Progenitor cell of endocrine pancreas (in vitro differentiated cells): ENCODE measurements at places on chromosomes 13 and 19. TPM values are rescaled to one million over a fixed set of nuclear protein-coding genes. Genes with fewer than 3 reads are reported as not detected.

Gene ACER1
- not detected in 2 replicates for total RNA-seq

Gene NLRP7
- not detected in 2 replicates for total RNA-seq

Gene TRPC4
- 4.2 and 5.3 TPM in 2 replicates for total RNA-seq

DNA sequence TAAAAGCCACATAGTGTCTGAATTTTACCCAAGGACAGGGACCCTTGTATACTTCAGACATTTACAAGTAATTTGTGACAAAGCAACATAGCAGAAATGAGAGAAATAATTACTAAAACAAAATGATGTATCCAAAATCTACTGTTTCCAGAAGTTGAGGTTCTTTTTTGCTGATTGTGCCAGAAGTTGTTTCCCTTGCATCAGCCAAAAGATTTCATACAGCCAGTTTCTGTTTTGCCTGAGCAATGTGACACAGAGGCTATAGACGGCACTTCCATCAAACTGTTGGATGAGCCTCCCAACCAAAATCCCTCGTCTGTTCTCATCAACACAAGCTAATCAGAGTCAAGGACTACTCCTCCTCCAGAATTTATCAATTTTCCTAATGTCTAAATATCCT, 913.2 kb upstream of the GPC6 start:
- H3K27ac ChIP-seq, result no peak overlapping the region
- no peaks in the 10 kb centered on the region for H3K27me3 ChIP-seq
- DNase-seq, result no peak
- H3K4me3 ChIP-seq, result no peak overlapping the region

DNA sequence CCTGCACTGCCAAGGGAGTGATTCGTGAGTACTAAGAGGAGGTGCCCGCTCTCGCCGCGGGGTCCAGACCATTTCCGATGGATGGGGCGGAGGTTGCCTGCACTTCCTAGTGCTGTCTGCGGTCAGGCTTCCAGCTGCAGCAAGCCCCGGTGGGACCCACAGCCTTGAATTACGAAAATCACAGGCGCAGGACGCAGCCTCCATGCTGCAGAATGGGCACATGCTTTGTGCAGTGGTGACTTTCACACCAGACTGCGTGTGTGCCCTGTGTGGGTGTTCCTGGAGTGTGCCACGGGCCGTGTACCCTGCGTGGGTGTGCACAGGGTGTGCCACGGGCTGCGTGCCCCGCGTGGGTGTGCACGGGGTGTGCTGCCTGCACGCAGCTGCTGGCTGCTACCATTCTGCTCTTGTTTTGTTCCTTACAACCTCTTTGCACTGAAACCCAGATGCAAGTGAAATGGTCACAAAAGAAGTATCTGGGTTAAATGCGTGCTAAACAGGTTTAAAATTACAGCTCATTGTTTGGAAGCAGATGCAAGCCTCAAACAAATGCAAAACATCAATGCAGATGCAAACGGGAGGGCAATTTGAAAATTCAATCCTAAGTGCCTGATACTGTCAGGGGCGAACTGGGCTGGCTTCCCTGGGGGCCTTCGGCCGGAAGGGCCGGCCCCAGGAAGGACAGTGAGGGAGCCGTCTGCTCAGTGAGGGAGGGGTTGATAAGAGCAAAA, 221.2 kb upstream of the SOX1 start:
- no peaks in the 10 kb centered on the region for H3K36me3 ChIP-seq
- no peak overlapping the region for H3K4me3 ChIP-seq
- H3K27me3 ChIP-seq, result peaks cover 32% of the 10 kb centered on the region
- no peak overlapping the region for H3K27ac ChIP-seq

GRCh38 chr13:113669755-113670341, 2.8 kb downstream of the GRK1 start:
- H3K4me1 ChIP-seq, result peaks cover 7% of the 10 kb centered on the region
- peaks cover 9% of the 10 kb centered on the region for H3K27me3 ChIP-seq

DNA sequence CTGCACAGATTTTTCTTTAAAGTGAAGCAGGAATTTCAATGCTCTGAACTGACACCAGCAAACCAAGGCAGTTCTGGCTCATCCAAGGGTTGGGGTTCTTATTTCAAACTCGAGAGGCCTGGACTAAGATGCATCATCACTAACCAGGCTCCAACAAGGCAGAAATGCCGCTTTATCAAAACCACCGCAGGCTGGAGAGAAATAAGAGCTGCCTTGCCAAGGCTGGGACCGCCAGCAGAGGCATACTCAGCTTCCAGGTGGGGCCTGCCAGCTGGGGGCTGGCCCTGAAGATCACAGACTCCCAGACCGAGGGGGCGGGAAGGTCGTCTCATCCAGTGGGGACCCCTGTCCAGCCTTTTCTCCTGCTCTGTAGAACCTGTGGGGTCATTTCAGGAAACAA, 37.4 kb upstream of the GAS6 start:
- DNase-seq, result no peak

DNA sequence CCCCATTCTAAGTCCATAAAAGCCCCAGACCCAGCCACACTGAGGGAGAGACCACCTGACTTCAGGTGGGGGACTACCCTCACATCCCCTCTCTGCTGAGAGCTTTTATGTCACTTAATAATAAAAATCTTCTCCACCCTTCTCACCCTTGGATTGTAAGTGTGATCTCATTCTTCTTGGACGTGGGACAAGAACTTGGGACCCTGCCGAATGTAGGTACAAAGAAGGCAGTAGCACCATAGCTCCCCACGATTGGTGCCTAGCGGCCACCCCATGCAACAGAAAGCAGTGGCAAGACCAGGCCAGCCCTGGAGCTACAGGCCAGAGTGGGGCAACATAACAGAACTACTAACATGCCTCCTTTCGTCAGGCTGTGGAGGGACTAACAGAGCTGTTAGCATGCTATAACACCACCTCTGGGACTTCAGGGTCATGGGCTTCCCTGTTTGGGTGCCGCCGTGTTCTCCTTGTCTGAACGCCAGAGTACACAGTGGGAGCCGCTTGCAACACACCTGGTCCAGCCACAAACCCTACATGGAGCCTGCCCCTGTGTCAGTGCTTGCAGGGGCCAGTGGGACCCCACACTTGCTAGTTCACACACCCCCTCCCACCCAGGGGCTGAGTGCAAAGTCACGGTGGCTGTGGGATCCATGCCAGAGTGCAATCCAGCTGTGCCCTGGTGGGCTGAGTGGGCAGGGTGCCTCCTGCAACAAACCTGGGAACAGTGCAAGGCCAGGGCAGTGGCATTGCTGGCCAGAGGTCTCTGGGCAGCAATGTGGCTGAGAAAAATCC, 5.2 kb upstream of the FBXO17 start:
- H3K27ac ChIP-seq, result no peak overlapping the region
- no peaks in the 10 kb centered on the region for H3K27me3 ChIP-seq
- no peak for DNase-seq
- no peak overlapping the region for H3K4me3 ChIP-seq
- H3K4me1 ChIP-seq, result peaks cover 14% of the 10 kb centered on the region

DNA sequence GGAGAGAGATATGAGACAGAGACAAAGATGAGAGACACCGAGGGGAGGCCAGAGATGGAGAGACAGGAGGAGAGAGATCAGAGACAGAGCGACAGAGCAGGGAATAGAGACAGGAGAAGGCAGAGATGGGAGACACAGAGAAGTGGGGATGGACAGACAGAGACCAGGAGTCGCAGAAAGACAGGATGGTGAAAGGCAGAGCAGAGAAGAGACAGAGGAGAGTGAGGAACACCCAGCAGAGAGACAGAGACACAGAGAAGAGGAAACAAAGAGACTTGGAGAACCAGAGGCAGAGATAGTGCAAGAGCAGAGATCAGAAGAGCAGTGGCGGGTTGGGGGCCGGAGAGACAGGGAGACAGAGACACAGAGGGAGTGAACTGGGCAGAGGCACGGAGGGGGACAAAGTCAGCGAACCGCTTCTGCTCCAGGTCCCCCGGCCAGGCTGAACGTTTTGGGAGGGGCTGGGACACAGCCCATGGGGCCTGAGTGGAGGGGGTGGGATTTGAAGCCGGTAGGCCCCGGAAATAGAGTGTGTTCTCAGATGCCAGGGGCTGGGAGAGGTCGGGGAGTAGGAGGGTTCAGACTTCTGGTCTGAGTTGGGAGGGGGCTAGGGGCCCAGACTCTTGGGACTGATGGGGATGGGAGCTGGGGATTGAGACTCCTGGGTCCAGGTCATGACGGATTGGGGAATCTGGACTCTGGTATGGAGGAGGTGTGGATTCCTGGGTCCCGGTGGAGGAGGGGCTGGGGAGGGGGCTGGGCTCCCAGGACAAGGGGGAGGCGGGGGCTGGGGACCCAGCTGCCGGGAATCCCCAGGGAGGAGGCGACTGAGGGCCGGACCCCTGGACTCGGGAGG, 654 bp downstream of the ZNF579 start:
- no peaks in the 10 kb centered on the region for H3K27me3 ChIP-seq
- H3K4me3 ChIP-seq, result peak overlapping the region; percentile 92
- H3K4me1 ChIP-seq, result peaks cover 20% of the 10 kb centered on the region

DNA sequence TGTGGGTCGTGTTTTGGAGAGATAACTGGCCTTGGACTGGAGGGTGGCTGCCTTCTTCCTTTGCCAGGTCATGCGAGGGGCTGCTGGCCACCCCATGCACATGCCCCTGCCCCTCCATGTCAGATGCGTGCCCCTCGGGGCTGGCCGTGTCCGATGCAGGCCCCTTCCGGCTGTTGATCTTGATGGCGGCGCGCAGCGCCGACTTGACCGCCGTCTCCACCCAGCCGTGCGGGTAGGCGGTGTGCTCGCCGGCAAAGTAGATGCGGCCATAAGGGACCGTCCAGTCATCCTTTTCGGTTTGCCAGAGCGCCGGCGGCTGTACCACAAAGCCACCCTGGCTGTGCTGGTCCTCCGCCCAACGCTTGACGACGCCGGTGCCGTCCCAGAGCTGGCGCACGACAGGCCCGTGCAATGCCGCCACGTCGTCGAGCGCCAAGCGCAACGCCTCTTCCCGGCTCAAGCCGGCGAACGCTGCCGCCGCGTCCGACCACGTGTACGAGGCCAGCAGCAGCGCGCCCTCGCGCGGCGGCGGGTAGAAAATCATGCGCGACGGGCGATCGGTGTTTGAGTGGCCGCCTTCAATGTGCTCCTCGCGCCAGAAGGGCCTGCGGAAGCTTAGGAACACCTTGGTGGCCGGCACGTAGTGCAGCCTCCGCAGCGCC, 6.9 kb downstream of the IL4I1 start:
- H3K4me1 ChIP-seq, result peaks cover 1% of the 10 kb centered on the region
- H3K27me3 ChIP-seq, result peaks cover 31% of the 10 kb centered on the region
- H3K27ac ChIP-seq, result no peak overlapping the region

DNA sequence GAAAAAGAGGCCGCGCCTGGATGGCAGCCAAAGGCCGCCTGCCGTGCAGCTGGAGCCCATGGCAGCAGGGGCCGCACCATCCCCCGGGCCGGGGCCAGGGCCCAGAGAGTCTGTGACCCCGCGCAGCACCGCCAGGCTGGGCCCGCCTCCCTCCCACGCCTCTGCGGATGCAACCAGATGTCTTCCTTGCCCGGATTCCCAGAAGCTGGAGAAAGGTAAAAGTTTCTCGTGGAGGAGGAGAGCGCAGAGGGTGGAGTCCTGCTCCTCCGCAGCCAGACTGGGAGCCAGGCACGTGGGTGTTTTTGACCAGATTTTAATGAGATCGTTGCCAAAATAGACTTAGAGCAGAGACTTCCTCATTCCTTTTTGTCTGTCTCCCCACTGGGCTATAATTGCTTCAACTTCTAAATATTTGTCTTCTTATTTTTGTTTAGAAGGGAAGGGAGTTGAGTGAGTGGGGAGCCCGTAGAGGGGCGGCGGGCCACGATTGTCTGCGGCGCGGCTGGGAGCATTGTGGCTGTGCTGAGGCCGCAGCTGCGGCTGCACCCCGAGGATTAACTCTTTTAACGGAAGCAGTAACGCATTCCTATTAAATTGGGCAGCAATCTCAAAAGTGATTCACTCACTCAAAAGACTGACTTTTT, 22.8 kb upstream of the NDUFS7 start:
- H3K4me3 ChIP-seq, result no peak overlapping the region
- no peak for DNase-seq
